ENCODE measurements at places on chromosomes 1 and 21. TPM values are rescaled to one million over a fixed set of nuclear protein-coding genes. Genes with fewer than 3 reads are reported as not detected.

Gene XCL2
- 350 TPM for total RNA-seq

GRCh38 chr1:19359357-19359756 lies 47.2 kb downstream of the SLC66A1 start:
- no peak overlapping the region for H3K4me3 ChIP-seq
- peaks cover 30% of the 10 kb centered on the region for H3K36me3 ChIP-seq
- H3K27me3 ChIP-seq: no peaks in the 10 kb centered on the region
- peaks cover 25% of the 10 kb centered on the region for H3K4me1 ChIP-seq
- no peak overlapping the region for H3K27ac ChIP-seq

DNA sequence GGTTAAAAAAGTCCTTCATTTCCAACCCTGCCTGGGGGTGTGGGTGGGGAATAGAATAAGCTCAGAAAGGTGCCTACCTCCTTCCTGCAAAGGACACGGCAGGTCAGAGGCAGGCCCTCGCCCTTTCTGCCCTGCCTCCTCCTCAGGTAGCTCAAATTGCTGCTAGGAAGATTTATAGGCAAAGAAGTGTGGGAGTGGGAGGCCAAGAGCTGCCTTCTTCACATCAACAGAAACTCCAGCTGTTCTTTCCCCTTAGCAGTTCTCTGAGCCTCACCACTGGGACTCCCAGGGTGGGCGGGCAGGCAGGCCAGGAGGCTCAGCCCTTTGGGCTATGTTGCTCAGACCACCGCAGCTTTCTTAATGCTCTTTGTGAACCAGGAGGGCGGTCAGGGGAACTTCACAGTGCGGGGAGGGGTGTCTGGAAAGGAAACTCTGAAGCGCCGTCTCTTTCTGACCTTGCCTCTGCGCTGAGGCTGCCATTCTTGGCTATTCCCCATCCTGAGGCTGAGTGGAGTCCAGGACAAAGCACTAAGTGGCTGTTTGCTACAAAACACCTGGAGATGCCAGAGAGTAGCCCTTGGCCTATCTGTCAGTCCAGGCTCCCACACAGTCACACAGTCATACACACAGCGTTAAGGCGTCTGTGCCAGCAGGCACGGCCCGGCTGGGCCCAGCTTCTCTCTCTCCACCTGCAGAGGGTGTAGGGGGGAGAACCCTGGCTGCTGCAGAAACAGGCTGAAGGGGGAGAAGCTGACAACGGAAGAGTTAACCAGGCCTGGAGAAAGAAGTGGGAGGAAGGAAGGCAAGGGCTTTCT lies 3.0 kb upstream of the A3GALT2 start:
- no peaks in the 10 kb centered on the region for H3K27me3 ChIP-seq
- H3K4me3 ChIP-seq: no peak overlapping the region
- no peak overlapping the region for H3K27ac ChIP-seq
- no peaks in the 10 kb centered on the region for H3K4me1 ChIP-seq
- peaks cover 34% of the 10 kb centered on the region for H3K36me3 ChIP-seq

GRCh38 chr1:60069691-60070090 lies 3.9 kb downstream of the C1orf87 start:
- H3K27me3 ChIP-seq: peaks cover 10% of the 10 kb centered on the region
- no peaks in the 10 kb centered on the region for H3K36me3 ChIP-seq
- DNase-seq: no peak
- H3K27ac ChIP-seq: no peak overlapping the region
- H3K4me3 ChIP-seq: no peak overlapping the region

DNA sequence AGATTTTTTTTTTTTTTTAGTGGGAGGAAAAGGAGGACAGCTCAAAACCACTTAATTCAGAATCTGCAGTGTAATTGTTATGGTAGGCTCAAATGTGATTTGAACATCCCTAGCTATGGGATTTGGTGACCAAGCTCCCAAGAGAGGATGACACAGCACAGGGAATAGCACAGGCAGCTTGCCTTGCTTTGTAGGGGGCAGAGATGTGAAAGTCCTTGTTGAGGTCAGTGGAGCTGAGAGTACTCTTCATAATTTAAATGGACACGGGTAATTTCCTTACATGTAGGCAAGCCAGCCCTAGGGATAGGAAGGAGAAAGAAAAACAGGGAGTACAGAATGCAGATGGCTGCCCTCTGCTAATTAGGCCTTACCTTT lies 3.2 kb upstream of the UCK2 start:
- H3K36me3 ChIP-seq: no peaks in the 10 kb centered on the region
- H3K27ac ChIP-seq: no peak overlapping the region
- no peaks in the 10 kb centered on the region for H3K27me3 ChIP-seq
- peaks cover 15% of the 10 kb centered on the region for H3K4me1 ChIP-seq
- DNase-seq: no peak

DNA sequence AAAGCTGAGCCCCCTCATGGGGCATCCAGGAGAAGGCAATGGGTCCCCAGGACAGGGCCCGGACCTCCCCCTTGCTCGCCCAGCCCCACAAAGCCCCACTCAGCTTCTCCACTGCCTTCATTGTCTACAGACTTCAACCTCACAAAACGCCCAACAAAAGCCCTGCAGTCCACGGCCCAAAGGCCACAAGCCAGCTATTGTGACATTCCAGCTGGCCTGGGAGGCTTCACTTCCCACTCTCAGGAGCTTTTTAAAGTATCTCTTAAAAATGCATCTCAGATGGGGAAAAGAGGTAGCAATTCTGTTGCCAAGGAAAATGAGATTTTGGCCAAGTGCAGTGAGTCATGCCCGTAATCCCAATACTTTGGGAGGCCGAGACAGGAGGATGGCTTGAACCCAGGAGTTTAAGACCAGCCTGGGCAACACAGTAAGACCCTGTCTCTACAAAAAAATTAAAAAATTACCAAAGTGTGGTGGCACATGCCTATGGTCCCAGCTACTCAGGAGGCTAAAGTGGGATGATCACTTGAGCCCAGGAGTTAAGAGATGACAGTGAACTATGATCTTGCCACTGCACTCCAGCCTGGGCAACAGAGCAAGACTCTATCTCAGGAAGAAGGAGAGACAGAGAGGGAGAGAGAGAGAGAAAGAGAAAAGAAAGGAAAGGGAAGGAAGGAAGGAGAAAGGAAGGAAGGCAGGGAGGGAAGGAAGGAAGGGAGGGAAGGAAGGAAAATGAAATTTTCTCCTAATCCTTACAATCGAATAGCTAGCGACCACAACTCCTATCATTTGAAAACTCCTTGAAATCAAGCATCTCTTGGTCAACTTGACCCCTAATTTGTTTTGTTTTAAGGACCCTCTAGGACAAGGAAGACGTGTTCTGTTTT lies 31.4 kb upstream of the TARDBP start:
- DNase-seq: no peak
- peaks cover 4% of the 10 kb centered on the region for H3K27me3 ChIP-seq
- no peaks in the 10 kb centered on the region for H3K36me3 ChIP-seq
- H3K4me3 ChIP-seq: no peak overlapping the region
